ENCODE measurements at places on chromosomes 7 and 10.

- DNase-seq: no peak
Measured at GRCh38 chr7:102451371-102452054, 13.2 kb downstream of the ALKBH4 start.

- DNase-seq: no peak
Measured at GRCh38 chr10:76015245-76015644, 583.8 kb downstream of the LRMDA start.

- DNase-seq: no peak
Measured at GRCh38 chr10:49322371-49323170, 23.6 kb downstream of the C10orf71 start.

DNA sequence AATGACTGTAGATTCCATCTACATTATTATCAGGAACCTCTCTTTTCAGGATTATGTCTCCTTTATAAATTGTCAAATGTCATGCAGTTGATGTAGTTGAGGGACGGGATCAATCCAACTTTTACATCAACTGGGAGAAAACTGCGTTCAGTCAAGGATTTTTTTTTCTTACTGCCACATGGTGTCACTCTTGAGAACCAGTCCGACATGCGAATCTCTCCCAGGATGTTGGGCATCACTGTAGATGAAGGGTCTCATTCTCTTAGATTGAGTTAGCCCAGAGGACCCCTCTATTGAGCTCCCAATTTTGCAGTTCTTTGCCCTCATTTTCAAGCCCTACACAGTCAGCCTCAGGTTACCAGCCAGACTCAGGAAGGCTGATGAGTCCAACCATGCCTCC, 120.3 kb upstream of the PTPRZ1 start:
- no peak for DNase-seq

GRCh38 chr7:158384746-158385145, 202.9 kb downstream of the PTPRN2 start:
- DNase-seq: no peak

DNA sequence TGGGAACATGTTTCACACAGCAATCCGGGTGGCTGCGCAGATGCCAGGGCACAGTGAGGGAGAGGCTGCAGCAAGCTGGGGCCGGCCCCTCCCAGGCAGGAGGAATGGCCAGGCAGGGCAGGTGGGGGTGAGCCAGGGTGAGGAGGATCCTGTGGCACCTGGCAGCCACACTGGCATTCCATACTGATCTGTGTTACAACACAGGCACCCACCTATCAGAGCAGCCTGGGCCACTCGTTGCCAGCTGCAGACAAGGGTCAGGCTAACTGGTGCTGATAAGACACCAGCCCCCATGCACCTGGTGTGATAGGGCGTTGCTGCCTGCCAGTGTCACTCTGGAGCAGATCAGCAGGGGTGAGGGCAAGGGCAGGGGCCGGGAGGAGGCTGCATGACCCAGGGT, 16.6 kb upstream of the RET start:
- no peak for DNase-seq

DNA sequence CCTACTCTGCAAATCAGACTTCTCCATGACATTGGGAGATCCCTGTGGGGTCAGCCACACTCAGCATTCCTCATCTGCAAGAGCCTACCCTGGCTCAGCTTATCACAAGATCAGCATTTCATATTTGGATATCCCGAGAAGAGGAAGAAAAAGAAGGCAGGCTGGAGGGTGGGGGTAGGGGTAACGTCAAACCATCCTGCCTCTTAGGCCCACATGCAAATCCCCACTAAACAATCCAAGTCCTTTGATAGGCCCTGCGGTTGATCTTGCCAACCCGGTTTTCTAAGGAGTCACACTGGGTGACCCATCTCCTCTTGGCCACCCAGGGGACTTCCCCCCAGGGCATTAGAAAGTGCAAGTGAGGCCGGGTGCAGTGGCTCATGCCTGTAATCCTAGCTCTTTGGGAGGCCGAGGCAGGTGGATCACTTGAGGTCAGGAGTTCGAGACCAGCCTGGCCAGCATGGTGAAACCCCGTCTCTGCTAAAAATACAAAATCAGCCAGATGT, 128.0 kb upstream of the CALN1 start:
- no peak for DNase-seq

DNA sequence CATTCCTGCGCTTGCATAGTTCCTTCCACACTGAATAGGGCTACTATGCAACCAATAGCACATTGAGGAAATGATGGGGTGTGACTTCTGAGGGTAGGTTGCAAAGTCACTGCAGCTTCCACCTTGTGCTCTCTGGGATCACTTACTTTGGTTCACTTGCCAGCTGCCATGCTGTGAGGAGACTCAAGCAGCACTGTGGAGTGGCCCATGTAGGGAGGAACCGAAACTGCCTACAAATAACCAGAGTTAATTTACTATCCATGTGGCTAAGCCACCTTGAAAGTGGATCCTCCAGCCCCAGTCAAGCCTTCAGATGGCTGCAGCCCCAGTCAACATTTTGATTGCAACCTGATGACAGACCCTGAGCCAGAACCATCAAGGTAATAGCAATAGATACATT, 64.3 kb downstream of the FAM204A start:
- no peak for DNase-seq

- no peak for DNase-seq
Measured at GRCh38 chr10:6167456-6167855, 35.3 kb upstream of the PFKFB3 start.

GRCh38 chr10:60444494-60445064, 54.9 kb upstream of the ANK3 start:
- DNase-seq: no peak

GRCh38 chr10:16843252-16843870, 26.1 kb upstream of the RSU1 start:
- no peak for DNase-seq

DNA sequence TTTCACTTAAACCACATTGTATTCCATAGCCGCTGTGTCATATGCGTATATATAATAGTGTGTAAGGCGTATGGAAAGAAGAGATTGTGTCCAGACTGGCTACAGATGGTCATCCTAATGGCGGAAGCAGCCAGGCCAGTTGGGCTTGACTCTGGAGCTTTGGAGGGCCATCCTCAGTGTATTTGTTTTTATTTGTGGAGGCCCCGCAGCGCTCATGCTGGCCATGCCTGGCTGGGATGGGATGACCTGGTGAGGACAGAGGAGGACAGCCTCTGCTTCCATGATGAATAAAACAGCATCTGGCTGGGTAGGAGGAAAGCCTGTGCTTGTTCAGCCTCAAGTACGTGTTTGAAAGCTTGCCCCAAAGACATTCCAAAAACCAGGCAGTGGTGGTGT, 220.3 kb downstream of the EBF3 start:
- DNase-seq: no peak

DNA sequence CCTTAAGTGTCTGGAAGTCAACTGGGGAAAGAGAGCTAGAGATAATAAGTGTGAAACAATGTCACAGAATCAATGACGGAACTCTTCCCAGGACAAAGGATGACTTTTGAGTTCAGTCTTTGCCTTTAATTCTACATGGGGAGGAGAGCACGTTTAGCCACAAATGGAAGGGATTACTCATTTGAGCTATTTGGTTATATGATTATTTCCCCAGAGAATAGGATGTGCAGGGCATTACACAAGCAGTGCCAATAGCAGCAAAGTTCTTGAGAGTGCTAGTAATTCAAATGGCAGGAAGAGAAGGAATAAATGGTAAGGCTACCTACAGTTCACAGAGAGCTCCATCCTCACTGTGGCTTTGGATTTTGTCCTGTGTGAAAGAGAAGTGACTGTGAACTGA, 6.0 kb downstream of the EGFR start:
- DNase-seq: no peak

GRCh38 chr7:53947732-53948131, 594.4 kb upstream of the VSTM2A start:
- no peak for DNase-seq

- DNase-seq: no peak
Measured at GRCh38 chr10:102596506-102596971, 47.7 kb upstream of the TRIM8 start.

DNA sequence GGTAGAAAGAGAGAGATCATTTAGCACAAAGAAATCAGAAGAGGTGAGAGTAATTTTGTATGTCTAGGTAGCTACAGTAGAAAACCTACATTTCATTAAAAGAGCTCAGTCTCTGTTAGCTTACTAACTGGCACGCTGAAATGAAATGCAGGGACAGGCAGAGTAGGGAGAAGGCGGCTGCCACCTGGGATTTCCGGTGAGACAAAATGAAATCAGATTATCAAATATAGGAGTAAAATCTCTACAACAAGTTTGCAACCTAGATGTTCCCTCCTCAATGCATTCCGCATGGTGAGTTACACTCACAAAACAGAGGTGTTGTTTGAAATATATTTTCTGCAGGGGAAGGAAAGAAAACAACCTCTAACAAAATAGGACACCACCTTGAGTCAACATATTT, 55.9 kb downstream of the VOPP1 start:
- DNase-seq: no peak

DNA sequence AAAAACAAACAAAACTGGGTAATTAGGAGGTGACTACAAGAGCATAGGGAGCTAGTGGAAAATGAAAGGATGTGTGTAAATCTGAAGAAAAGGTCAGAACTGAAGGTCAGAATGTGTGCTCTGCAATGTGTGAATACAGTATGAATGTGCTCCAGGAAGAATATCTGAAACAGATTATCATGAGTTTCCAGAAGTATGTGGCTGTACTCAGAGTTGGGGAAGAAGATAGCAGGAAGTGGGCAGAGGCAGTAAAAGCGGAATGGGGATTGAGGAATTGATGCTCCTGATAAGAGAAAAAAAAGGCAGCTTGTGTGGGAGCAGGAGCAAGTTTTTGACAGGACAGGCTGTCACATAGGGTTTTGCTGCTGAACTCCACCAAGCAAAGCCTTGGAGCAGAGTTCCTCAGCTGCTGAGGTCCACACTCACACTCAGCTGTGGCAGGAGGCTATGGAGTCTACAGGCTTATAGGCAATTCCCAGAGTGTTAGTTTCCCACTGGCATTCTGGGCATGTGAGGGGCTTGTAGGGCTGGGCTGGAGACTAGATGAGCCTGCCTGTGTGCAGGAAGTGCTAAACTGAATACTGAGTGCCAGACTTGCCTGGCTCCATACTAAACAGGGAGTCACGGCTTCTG, 22.9 kb downstream of the H2AZ2 start:
- DNase-seq: no peak

- DNase-seq: no peak
Measured at GRCh38 chr7:4683043-4683883, 1.2 kb downstream of the FOXK1 start.

GRCh38 chr10:60257767-60258428, 131.8 kb downstream of the ANK3 start:
- no peak for DNase-seq

- no peak for DNase-seq
Measured at GRCh38 chr10:44387853-44388251, 3.0 kb upstream of the CXCL12 start.

DNA sequence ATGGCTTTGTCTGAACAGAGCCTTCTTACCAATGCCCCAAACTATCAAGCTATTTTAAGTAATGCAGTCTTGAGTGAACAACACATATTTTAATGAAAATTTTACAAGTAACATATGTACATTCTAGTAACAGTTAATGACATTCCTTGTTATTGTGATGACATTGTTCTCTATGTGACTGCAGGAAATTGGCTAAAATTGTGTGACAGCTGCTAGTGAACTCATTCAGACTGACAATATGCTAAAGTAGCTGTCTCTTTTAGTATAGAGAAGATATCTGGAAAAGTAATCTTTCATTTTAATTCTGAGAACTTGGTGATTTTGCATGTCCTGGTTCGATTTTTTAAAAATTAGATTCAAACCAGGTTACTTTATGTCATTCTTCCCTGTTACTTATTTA, 259.8 kb upstream of the MAGI2 start:
- DNase-seq: no peak

DNA sequence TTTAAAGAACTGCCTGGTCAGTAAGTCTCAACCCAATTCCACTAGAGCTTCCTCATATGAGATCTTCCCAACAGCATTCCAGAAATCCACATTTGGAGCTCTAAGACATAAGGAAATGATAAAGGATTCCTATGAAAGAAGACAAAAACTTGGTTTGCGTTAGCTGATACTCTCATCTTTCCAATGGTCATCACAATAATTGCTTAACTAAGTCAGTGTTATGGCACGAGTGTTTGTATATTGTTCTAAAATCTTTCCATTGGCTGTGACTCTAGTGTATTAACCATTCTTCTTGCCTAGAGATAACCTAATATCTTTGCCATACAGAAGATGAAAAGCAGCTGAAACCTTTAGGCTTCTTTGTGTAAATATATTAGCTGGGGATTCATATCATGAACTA, 289.0 kb downstream of the SNX13 start:
- no peak for DNase-seq

DNA sequence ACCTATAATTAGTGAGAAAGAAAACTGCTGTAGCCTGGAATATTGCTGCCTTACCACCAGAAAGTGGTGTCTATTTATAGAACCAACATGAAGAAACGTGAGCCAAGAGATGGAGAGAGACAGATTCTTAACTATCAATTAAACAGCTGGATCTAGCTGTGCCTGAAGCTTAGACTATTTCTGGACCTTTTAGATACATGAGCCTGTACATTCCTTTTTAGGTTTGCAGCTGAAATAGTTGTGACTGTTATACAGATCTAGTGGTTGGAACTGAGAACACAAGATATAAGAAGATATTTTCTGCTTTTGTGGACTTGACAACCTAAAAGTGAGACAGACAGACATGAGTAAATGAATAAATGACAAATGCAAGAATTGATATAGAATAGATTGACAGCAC, 73.4 kb downstream of the CDK14 start:
- DNase-seq: no peak

GRCh38 chr10:119522747-119523426, 19.6 kb downstream of the RGS10 start:
- no peak for DNase-seq

DNA sequence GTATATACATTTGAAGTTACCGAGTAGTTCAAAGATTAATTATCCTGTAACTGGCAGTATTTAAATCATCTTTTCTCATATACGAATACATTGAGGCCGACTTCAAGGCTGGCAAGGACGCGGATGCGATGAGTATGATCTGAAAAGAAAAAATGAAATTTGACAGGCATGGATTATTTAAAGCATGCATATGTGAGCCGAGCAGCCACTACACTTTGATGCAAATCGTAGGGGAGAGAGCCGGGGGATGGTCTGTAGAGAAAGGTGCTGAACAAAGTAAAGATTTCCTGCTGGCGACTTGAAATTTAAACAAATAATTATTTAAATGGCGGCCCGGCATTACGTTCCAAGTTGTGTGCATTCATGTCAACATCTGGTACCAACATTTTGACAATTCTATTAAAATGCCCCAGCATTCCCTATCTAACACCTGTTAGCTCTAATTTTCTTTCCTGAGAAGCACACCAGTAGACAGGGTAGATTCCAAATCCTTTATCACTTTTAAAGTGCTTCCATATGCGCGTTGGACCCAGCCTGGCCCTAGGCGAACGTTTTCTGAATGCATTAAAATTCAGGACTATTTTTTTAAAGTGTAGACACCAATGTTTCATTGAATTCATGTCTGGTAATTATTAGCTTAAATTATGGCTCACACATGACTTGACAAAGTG, 188.7 kb downstream of the EMX2 start:
- DNase-seq: no peak

Data from stimulated activated CD8-positive, alpha-beta memory T cell treated with anti-CD3 and anti-CD28 coated beads, Interleukin-4, amount 100 ng/mL, for 1 hour (primary cell).